ENCODE measurements at places on chromosomes 7 and 10.
A peak's percentile ranks its signal among the peaks of the same experiment; 100 is the strongest.

DNA sequence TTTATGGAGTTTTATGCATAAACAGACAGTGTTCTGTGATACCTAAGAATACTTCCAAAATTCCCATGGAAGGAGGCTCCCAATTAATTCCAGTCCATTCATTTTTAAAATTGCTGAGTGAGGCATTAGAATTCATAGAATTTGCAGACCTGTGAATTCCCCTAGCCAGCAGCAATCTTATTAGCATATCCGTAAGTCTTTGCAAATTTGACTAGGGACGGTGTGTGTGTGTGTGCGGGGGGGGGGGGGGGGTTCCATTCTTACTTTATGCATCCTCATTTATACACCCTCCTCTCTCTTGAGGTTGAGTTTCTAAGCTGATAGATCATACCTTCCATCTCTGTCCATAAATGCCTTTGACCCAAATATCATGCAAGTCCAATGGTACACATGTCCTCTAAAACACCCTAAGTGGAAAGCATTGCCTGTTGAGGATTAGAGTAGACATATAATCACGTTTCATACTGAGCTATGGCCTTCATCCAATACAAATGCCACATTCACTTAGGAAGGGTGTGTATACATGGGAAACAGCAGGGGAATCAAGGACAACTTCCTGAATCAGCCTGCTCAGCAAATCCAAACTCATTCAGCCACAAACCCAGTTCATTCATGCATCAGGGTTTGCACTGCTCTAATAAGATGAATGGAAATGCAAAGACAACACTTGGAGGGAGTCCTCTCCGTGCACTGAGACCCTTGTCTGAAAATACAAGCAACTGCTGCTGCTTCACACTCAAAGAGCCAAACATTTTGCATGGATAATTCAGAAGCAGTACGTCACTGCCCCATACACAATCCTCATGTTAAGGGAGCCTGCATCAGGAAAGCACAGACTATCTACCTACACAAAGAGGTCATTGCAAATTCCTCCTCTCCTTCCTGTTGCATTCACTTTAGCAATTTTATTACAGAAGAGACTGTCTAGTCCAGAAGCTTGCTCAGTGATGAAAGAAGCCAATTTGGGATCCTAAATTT, 350.8 kb downstream of the KCNMA1 start:
- no peak for DNase-seq

DNA sequence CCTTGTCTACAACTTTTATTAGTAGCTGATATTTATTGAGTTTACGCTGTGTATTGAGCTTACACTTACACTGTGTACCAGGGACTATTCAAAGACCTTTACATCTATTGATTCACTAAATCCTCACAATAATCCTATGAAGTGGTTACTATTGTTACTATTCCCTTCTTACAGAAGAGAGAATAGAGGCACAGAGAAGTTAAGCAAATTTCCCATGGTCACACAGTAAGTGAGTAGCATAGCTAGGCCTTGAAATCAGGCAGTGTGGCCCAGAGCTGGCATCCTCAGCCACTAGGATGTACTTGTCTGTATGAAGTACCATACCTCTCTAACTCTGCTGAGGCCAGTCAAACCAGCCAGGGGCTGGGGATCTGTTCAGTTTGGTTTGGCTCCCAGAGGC, 7.6 kb downstream of the COL13A1 start:
- no peak for DNase-seq

- no peak for DNase-seq
Measured at GRCh38 chr7:84152995-84153394, 41.6 kb downstream of the SEMA3A start.

- no peak for DNase-seq
Measured at GRCh38 chr7:47233996-47234395, 347.9 kb downstream of the TNS3 start.

- DNase-seq, result no peak
Measured at GRCh38 chr10:3487228-3487627, 297.8 kb downstream of the KLF6 start.

GRCh38 chr10:89371987-89372386, 5.9 kb upstream of the IFIT1B start:
- peak; percentile 68 for DNase-seq

DNA sequence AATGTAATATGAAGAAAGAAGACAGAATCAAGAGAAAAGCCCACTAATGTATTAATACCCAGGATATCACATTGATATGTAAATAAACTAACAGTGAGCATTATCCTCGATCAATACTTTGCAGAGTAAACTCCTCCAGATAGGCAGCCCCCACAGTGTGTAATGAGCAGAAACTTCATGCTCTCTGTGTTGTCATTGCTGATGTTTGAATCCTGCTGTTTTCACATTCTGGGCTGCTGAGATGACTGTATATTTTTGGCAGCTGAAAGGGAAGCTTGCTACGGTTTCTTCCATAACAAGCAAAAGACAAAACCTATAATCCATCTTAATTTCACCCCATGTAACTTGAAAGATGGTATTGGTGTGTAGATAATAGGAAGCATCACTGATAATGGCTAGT, 15.3 kb upstream of the THSD7A start:
- no peak for DNase-seq

DNA sequence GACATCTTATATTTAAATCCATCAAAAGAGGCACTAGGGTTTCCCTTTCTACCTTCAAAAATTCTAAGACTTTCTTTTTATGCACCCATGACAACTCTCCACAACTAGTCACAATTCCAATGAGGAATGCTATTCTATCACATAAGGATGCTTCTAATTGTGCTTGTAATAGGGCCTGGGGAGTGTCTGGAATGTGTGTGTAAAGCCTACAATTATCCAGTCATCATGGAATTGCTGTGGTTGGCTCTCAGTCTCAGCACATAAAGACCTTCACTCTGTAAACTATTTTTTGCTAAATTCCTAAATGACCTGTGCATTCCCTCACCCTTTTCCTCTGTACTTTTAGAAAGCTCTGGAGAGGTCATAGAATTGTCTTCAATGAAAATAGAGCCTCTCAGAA, 86.7 kb downstream of the EPDR1 start:
- DNase-seq, result no peak

Measured in hematopoietic multipotent progenitor cell treated with erythropoietin and hydrocortisone succinate and interleukin-3 and kit ligand, for 4 days (in vitro differentiated cells).